Kidney glomerular epithelial cell (primary cell): ENCODE measurements at places on chromosomes 4 and X.

DNA sequence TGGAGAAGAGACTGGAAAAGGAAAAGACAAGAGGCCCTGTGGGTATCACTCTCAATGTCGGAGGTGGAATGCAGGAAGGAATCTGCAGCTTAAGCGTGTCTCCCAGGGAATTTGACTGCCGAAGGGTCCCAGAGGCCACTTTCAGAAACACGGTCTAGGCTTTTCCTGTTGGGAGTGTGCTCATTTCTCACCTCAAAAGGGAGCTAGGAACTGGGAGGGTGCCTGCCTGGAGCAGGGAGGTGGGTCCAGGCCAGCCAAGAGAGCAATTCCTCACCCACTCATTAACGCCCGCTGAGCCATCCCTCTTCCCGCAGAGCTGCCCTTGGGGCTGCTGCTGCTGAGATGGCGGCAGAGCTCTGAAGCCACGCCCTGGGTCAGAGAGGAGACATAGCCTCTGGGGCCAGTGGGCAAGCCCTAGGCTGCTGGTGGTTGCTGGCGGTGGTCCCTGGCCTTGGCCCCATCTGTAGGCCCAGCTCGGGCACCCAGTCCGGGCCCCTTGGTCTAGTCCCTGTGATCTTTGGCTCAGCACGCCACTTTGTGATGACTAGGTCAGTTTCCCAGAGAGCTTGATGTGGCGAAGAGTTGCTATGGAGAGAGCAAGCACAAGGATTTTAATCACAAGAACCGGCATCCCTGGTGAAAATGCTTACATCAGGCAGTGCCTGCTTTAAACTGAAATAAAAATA, 4.1 kb downstream of the ZNF185 start:
- DNase-seq: no peak

DNA sequence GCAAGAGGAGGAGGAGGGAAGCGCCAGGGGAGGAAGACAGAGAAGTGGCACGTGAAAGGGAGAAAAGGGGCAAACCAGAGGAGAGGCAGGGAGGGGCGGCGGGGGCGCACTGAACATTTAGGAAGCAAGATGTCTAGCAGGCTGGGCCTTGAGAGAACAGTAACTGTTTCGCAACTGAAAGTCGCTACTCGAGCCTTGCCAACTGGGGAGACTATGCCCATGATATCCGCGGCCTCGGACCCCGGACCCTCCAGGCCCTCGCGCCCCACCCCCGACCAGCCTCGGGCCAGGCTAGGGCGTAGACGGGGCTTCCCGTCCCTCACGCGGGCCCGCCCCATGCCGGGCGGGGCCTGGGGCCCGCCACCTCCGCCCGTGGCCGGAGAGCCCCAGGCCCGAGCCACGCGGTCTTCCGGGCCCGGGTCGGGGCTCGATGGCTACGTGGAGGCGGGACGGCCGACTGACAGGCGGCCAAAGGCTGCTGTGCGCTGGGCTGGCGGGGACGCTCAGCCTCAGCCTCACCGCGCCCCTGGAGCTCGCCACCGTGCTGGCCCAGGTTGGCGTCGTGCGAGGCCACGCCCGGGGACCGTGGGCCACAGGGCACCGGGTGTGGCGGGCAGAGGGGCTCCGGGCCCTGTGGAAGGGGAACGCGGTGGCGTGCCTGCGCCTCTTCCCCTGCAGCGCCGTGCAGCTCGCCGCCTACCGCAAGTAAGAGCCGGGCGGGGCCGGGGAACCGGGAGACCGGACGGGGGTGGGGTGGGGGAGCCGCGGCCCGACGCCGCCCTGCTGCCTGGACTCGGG, at the start of gene SLC25A43:
Gene SLC25A43, plus strand, starts transcription at position 363 of the 798 bp plus-strand sequence. Its CDS starts 68 bp downstream, at position 431.
- DNase-seq: no peak

GRCh38 chr4:145740806-145741205, 60.9 kb downstream of the C4orf51 start:
- DNase-seq: no peak

DNA sequence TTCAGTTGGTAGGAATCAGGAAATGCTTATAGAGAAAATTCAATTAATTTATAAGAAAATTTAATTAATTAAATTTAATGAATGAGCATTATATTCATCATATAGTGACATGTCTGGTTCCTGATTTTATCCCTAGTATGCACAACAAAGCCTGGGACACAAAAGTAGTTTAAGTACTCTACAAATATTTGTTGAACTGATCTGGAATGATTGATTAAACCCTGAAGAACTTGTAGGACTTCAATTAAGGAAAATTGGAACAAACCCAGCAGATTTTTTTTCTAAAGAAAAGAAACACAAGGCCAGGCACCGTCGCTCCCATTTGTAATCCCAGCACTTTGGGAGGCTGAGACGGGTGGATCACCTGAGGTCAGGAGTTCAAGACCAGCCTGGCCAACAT, 4.5 kb upstream of the APELA start:
- no peak for DNase-seq
